Activated CD4-positive, alpha-beta T cell treated with anti-CD3 and anti-CD28 coated beads for 48 hours (primary cell): ENCODE measurements at places on chromosomes 5 and 9.

GRCh38 chr5:124234022-124234769 lies 512.2 kb downstream of the ZNF608 start:
- DNase-seq: no peak

GRCh38 chr5:108381350-108381953 lies 446 bp downstream of the FBXL17 start:
- DNase-seq: peak; percentile 83

DNA sequence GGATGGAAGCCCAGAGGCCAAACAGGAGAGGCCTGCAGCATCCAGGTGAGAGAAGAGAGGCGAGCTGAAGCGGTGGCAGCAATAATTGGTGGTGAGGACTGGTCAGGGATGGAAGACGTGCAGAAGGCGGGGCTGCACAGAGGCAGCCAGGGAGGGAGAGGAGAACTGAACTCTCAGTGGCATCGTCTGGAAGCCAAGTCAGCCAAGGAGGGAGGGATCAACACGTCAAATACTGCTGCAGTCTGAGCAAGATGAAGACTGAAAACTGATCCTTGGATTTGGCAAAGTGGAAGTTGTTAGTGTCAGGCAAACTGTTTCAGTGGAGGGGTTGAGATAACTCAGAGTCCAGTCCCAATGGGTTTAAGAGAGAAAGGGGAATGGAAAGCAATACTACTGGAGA lies 145.4 kb downstream of the CDK5RAP2 start:
- DNase-seq: no peak

DNA sequence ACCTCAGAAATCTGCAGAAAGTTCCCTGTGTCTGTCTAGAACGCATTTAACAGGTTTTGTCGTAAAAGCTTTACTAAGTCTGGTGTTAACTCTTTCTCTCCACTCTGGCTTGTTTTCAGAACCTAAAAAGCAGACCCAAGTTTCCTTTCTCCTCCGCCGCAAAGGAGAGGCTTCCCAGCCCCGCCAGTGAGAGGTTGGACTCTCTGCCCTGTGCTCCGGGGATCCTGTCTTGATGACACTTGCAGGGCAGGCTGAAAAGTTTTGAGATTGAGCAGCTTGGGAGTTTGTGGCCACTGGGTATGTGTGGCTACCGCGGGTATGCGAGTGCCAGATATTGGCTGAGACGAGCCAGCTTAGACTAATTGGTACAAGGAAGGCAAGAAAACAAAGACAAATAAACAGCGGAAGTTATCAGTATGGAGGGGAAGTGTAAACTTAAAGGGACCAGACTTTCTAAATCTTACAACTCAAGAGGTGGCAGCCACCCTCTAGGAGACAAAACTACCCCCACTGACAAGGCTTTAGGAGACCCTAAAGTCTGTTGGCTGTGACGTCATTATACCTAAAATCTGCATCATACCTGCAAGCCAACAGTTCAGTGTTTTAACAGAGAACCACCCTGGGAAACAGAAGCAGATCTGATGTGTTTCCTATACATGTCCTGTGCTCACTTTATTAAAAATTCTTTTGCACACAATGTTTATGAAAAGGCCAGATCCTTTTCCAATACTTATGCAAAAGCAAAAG lies 41.0 kb upstream of the PCDHB1 start:
- DNase-seq: no peak

DNA sequence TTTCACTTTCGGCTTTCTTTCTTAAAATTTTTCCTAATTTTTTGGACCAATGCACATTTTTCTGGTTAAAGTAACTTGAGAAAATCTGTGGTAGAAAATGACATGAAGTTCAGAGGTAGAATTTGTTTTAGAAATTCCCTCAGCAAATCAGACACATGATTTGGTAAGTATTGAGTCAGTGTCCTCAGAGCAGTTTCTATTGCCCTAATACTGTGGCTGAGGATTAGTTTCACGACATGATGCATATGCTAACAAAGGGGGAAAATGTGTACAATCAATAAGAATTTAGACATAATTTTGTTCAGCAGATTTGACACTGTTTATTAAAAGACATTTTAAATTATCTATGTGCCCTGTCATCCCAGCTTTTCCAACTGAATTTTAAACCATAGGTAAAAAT lies 56.2 kb upstream of the GCNT4 start:
- no peak for DNase-seq

DNA sequence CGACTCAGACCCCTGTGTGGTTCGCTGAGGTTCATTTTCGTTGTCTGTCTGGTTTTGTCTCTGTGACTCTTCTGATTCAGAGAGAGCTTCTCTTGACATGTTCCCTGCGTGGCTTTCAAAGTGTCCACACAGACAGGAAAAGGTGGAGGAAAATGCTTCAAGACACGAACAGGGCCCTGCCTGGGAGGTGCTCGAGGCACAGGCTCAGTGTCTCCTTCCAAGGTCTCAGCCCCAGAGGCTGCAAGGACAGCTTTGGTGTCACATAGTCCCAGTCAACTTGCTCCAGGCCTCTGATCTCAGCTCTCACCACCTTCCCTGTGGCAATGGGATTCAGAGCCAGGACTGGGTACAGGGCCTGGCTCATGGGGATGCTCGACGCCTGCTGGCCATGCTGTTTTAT lies 51.6 kb upstream of the SARDH start:
- no peak for DNase-seq

DNA sequence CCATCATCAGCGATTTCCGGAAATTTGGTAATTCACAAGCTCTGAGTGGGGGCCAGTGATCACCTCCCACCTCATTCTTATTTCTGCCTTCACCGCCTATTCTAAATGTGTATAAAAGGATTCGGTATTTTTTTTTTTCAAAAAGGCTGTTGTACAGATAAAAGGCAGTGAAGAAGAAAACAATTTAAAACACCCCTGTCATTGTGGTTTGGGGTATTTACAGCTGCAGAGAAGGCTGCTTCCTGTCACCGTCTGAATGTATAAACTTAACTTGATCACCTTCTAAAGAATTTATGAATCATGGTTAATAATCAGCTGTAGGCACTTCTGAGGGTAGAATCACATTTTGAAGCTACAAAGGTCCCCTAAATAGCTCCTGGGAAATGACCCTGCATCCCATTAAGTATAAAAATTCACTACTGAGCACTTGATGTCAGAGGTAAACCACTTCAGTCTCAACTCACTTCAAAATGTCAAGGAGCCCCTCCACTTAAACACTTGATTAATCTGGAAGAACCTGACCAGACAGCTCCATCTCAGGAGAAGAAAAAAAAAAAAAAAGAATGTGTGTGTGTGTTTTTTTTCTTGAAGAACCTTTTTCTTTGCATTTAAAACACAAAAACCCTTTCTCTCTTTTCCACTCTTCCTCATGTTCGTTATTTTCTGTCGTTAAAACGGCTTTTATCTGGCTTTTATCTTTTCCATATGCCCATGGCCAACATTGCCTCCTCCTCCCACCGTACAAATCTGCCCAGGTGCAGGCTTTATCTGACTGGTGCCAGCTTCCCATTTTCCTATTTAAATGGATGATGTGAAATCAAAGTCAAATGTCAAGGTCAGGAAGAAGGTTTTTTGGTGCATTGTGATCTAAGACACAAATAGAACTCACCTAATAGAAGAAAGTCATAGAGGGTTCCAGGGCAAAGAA lies 291.2 kb downstream of the IRX1 start:
- no peak for DNase-seq

DNA sequence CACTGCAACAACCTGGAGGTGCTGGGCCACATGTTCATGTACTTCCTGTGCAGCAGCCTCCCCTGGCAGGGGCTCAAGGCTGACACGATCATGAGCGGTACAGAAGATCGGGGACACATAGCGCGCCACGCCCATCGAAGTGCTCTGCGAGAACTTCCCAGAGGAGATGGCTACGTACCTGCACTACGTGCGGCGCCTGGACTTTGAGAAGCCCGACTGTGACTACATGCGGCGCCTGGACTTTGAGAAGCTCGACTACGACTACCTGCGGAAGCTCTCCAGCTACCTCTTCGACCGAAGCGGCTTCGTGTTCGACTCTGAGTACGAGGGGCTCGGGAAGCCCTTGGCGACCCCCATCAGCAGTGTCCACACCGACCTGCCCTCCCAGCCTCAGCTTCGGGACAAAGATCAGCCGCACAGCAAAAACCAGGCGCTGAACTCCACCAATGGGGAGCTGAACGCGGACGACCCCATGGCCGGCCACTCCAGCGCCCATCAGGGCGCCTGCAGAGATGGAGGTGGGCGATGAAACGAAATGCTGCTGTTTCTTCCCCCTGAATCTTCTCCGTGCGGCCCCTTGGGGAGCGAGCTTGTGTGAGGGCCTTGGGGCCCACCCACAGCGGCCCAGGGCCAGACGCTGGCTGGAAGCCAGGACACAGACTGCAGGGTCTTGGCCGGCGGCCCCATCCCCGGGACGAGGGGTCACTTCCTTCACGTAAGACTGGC lies 56.5 kb downstream of the JAK2 start:
- no peak for DNase-seq

DNA sequence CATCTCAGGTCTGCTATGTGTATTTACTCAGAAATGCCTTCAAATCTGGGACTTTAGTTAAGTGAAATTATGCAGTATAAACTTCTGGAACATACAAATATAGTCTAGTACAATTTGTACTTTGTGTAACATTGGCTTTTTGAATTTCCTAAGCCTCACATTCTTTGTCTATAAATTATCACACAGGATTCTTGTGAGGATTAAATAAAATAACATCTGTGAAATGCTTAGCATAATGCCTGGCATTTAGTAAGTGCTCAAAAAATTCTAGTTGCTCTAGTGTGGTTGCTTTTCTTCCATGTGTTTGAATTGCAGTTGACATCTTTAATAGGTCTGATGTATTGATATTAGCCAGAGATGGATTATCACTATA lies 2.6 kb downstream of the HMMR start:
- no peak for DNase-seq
